Upper lobe of left lung (tissue), 6 donors: ENCODE measurements at places on chromosomes 4 and X. TPM values are rescaled to one million over a fixed set of nuclear protein-coding genes. Genes with fewer than 3 reads are reported as not detected.

SGCB gene
- 7.3 TPM for total RNA-seq

CTAG1A gene
- total RNA-seq = not detected

ADH1A gene
- total RNA-seq = not detected

CT45A7 gene
- not detected for total RNA-seq

ARMCX5 gene
- total RNA-seq = 10.3 TPM

RASL11B gene
- total RNA-seq = 0.30 TPM

DNA sequence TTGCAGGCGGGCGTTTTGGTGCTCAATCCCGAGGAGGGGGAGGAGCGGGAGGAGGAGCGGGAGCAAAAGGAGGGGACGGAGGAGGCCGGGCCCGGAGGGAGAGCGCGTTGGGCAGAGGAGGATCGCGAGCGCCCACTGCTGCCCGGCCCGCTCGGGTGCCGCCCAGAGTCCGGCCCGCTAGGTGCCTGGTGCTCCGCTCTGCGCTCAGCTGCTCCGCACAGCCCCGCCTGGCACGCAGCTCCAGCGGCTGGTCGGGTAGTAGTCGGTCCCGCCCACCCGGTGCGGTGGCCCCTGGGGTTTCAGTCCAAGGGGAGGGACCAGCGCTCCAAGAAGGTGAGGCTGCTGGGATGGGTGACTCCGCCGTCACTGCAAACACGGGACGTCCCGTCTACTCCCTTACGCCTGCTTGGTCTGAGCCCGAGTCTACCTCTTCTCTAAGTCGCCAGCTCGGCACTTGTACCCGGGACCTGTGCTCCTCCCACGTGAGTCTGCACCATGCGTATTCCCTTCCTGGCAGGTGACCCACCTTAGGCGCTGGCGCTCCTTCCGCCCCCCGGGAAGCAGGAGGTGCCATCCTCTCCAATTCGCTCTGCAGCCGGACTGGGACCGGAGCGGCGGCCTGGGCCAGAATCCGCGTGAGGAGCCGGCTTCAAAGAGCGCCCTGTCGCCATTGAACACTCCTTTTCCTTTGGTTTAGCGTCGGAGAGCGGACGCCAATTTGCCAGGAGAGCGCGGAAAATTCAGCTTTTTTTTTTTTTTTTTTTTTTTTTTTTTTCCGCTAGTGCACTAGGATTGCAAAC, 405 bp upstream of the HS3ST1 start:
- H3K27ac ChIP-seq = peak overlapping the region; percentile 27
- peak overlapping the region; percentile 58 for H3K4me3 ChIP-seq
- DNase-seq = peak; percentile 95
- H3K27me3 ChIP-seq = no peaks in the 10 kb centered on the region
- H3K4me1 ChIP-seq = peaks cover 23% of the 10 kb centered on the region
- H3K36me3 ChIP-seq = no peaks in the 10 kb centered on the region

- no peaks in the 10 kb centered on the region for H3K4me1 ChIP-seq
- no peak overlapping the region for H3K27ac ChIP-seq
- no peak overlapping the region for H3K4me3 ChIP-seq
- H3K36me3 ChIP-seq = no peaks in the 10 kb centered on the region
Measured at GRCh38 chr4:21476757-21477156, 471.8 kb downstream of the KCNIP4 start.

- no peaks in the 10 kb centered on the region for H3K27me3 ChIP-seq
- no peak overlapping the region for H3K4me3 ChIP-seq
- H3K27ac ChIP-seq = no peak overlapping the region
- no peaks in the 10 kb centered on the region for H3K36me3 ChIP-seq
- peaks cover 9% of the 10 kb centered on the region for H3K4me1 ChIP-seq
Measured at GRCh38 chr4:183132865-183133264, 33.8 kb downstream of the WWC2 start.

GRCh38 chr4:138805736-138806135, 209.8 kb upstream of the NOCT start:
- no peaks in the 10 kb centered on the region for H3K36me3 ChIP-seq
- H3K4me1 ChIP-seq = no peaks in the 10 kb centered on the region
- H3K27me3 ChIP-seq = no peaks in the 10 kb centered on the region
- no peak overlapping the region for H3K4me3 ChIP-seq
- H3K27ac ChIP-seq = no peak overlapping the region

DNA sequence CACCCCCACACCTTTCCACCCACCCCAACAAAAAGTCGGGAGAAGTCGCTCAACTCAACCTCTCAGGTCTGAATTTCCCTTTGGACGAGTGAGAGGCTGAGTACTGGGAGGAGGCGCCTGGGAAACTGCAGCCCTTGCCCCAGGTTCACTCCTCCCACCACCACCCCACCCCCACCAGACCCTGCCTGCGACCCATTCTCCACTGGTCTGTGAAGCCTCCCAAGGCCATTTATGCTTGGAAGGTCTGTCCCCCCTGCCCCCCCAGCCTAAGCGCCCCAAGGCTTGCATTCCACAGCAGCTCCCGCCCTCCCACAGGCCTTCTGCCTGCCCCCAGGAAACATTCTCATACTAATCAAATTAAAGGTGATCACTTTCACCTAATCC, 27.2 kb downstream of the ELF4 start:
- peak overlapping the region; percentile 76 for H3K27ac ChIP-seq
- no peaks in the 10 kb centered on the region for H3K27me3 ChIP-seq
- H3K4me3 ChIP-seq = no peak overlapping the region
- no peaks in the 10 kb centered on the region for H3K36me3 ChIP-seq
- DNase-seq = no peak
- peaks cover 48% of the 10 kb centered on the region for H3K4me1 ChIP-seq

DNA sequence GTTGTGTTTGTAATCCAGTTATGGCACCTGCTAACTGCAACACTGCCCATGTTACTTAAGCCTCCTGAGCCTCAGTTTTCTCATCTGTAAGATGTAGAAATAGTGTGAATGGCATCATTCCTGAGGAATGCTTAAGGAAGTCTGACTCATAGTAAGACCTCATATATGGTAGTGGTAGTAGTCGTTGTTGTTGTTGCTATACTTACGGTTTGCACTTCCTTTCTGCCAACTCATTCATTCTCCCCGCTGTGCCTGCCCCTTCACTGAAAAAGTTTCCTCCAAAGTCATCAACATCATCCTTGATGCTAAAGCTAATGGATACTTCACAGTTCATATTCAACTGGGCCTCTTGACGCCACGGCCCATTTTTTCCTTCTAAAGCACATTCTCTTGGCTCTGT, 54.2 kb upstream of the SPANXN3 start:
- H3K4me3 ChIP-seq = no peak overlapping the region
- DNase-seq = no peak
- H3K36me3 ChIP-seq = no peaks in the 10 kb centered on the region

DNA sequence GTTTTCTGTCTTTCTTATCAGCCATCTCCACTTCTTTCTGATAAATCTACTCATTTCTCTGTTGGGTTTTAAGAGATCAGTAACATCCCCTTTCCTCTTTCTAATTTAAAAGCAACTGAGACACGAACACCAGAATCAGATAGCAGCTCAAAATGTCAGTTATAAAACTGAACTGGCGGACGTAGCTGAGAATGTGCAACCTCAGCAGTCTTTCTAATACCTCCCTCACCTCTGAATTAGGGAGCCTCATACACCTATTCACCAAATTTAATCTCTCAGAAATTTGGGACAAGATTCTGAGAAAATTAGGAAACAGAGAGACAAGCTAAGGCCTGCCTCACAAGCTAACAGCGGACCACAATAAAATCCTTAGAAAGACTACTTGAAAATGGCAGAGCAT, 52.0 kb upstream of the ACSL4 start:
- H3K4me1 ChIP-seq = no peaks in the 10 kb centered on the region
- H3K27ac ChIP-seq = no peak overlapping the region
- H3K36me3 ChIP-seq = no peaks in the 10 kb centered on the region

DNA sequence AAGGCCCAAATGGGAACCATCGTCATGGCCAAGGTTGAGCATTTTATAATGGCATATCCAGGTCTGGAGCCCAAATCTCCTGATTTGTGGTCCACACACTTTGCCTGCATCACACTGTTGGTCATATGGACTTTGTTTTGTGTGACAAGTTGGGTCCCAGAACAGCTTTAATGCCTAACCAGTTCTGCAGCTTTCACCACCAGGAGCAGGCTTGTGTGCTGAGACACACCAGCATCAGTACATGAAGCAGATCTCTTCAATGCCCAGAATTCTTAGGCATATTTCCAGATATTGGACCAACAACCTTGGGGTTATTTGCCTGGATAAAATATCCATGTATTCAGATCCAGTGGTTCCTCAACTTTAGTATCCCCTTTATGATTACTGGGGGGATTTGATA, 371.3 kb downstream of the FBXW7 start:
- no peaks in the 10 kb centered on the region for H3K4me1 ChIP-seq
- H3K27ac ChIP-seq = no peak overlapping the region
- H3K36me3 ChIP-seq = no peaks in the 10 kb centered on the region
- no peak for DNase-seq

DNA sequence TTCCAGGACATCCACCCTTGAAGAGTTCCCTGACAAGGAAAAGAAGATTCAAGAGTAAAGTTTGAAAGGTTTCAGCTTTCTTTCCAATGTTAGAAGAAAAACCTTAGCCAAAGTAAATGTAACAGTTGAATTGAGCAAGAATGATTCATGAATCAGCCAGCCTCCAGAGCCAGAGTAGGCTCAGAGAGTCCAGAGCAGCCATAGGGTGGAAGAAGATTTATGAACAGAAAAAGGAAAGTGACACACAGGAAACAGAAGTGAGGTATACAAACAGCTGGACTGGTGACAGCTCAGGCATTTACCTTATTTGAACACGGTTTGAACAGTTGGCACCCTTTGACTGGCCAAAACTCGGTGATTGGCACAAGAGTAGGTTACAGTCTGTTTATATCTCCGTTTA, 63.2 kb downstream of the QDPR start:
- H3K4me1 ChIP-seq = peaks cover 7% of the 10 kb centered on the region
- H3K27ac ChIP-seq = no peak overlapping the region
- no peaks in the 10 kb centered on the region for H3K27me3 ChIP-seq
- DNase-seq = no peak
- no peaks in the 10 kb centered on the region for H3K36me3 ChIP-seq
- no peak overlapping the region for H3K4me3 ChIP-seq

- H3K4me3 ChIP-seq = no peak overlapping the region
- H3K36me3 ChIP-seq = no peaks in the 10 kb centered on the region
- no peak overlapping the region for H3K27ac ChIP-seq
- H3K4me1 ChIP-seq = no peaks in the 10 kb centered on the region
- H3K27me3 ChIP-seq = no peaks in the 10 kb centered on the region
Measured at GRCh38 chrX:100609591-100609990, 24.9 kb downstream of the TNMD start.

- no peaks in the 10 kb centered on the region for H3K27me3 ChIP-seq
- H3K4me3 ChIP-seq = no peak overlapping the region
- H3K4me1 ChIP-seq = peaks cover 4% of the 10 kb centered on the region
- no peaks in the 10 kb centered on the region for H3K36me3 ChIP-seq
- no peak for DNase-seq
Measured at GRCh38 chr4:93764639-93765246, 63.8 kb upstream of the ATOH1 start.

- DNase-seq = no peak
- H3K36me3 ChIP-seq = no peaks in the 10 kb centered on the region
- H3K27me3 ChIP-seq = no peaks in the 10 kb centered on the region
Measured at GRCh38 chr4:105637408-105638176, 70.9 kb downstream of the INTS12 start.
